ENCODE measurements at places on chromosomes 3 and 15.
A peak's percentile ranks its signal among the peaks of the same experiment; 100 is the strongest.

DNA sequence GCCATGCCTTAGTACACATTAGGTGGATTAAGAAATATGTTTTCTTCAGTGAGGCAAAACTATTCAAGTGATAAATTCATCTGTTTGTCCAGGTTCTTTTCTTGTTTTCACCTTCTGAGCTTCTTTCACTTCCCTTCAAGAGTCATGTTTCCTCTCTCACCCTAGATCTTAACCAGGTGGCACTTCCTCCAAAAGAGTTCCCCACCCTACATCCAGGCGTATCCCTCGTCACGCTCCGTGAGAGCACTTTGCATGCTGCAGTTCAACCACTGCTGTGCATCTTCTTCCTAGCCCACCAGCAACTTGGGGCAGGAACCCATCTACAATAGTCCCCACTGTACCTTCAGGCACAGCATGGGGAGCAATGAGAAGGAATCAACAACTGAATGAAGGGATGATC, 28.9 kb downstream of the OSBPL10 start:
- DNase-seq = no peak

- no peak for DNase-seq
Measured at GRCh38 chr3:4478261-4478660, 11.2 kb upstream of the SUMF1 start.

GRCh38 chr15:88986949-88987590, 73.9 kb upstream of the MFGE8 start:
- no peak for DNase-seq

- no peak for DNase-seq
Measured at GRCh38 chr15:50487287-50487686, 59.2 kb downstream of the USP50 start.

GRCh38 chr3:183309276-183309675, 56.2 kb downstream of the B3GNT5 start:
- DNase-seq = no peak

- DNase-seq = no peak
Measured at GRCh38 chr15:89359471-89360293, 25.1 kb upstream of the POLG start.

DNA sequence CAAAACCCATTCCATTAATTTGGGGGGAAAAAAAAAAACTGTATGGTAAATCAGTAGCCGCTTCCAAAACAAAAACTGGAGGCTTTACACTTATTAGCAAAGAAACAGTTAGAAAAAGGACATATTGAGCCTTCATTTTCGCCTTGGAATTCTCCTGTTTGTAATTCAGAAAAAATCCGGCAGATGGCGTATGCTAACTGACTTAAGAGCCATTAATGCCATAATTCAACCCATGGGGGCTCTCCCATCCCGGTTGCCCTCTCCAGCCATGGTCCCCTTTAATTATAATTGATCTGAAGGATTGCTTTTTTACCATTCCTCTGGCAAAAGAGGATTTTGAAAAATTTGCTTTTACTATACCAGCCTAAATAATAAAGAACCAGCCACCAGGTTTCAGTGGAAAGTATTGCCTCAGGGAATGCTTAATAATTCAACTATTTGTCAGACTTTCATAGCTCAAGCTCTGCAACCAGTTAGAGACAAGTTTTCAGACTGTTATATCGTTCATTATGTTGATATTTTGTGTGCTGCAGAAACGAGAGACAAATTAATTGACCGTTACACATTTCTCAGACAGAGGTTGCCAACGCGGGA, 9.4 kb upstream of the RPL24 start:
- no peak for DNase-seq

DNA sequence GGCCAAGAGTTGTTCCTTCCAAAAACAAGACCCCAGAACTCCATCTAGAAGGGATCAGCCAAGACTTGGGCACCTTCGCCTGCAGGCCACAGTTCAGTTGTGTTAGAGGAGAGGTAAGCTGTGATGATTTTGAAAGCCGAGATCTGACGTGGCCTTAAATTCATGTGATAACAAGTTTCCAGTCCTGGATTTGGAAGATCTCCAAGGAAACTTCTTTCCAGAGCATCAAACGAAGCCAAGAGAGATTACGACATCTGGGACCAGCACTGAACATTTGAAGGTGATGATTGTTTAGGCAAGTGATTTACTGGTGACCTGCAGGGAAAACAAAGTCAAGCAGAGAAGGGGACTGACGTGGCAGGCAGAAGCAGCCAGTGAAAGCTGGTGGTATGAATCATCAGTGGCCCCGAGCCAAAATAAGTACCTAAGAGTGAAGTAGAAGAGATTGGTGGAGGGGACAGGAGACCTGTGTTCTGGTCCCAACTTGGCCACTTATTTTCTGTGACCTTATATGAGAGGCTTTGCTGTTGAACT, 339.0 kb upstream of the PROK2 start:
- DNase-seq = no peak

DNA sequence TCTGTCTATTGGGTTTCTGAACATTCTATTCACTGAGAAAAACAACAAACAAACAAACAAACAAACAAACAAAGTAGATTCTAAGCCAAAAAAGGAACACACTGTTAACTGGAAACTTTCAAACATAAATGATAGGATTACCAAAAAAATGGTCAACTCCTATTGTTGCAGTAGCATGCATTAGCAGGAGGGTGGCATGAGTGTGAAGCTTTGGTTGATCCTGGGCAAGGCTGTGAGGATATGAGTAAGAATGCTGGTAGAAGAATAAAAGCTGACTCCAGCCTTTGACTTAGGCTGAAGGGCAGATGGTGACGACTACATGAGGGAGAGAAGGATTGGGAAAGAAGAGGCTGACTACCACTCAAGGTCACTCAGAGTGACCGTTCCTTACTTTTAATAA, 810.3 kb downstream of the VGLL3 start:
- no peak for DNase-seq

DNA sequence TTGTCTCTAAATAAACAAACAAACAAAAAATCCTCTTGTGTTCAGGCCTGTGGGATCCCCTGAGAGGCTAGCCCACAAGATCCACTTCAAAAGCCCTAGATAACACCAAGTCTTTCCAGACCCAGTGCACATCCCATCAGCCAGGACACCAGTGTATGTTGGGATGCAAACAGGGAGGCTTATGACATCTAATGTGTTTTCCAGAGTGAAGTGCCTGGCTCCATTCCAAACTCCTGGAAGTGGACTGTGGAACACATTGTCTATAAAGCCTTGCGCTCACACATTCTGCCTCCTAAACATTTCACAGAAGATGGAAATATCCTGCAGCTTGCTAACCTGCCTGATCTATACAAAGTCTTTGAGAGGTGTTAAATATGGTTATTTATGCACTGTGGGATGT, 57.0 kb downstream of the MLH1 start:
- no peak for DNase-seq

GRCh38 chr15:39624806-39625205, 43.9 kb downstream of the THBS1 start:
- DNase-seq = no peak

- no peak for DNase-seq
Measured at GRCh38 chr3:31172336-31172735, 277.9 kb upstream of the GADL1 start.

DNA sequence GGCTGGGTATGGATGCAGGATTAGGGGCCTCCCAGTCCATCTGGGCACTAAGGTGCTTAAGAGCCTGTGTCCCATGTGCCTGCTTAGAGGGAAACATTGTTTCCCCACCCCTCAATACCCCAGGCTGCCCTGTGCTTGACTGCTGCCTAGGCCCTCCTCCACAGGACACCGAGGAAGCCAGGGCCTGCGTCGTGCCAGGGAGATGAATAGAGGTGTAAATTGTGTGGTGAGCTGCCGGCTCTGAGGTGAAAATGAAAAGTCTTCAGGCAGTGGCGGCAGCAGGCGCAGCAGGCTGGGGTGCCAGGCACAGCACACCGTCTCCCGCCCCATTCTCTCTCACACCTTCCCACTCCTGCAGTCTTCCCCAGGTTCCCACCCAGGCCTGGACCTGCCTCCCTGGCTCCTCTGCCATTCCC, 13.9 kb upstream of the GRM2 start:
- no peak for DNase-seq

GRCh38 chr15:101267320-101268104, 9.8 kb downstream of the SELENOS start:
- DNase-seq = no peak

GRCh38 chr3:32285891-32286290, 47.4 kb downstream of the CMTM8 start:
- no peak for DNase-seq

GRCh38 chr3:114824014-114824413, 323.1 kb downstream of the ZBTB20 start:
- DNase-seq = no peak

DNA sequence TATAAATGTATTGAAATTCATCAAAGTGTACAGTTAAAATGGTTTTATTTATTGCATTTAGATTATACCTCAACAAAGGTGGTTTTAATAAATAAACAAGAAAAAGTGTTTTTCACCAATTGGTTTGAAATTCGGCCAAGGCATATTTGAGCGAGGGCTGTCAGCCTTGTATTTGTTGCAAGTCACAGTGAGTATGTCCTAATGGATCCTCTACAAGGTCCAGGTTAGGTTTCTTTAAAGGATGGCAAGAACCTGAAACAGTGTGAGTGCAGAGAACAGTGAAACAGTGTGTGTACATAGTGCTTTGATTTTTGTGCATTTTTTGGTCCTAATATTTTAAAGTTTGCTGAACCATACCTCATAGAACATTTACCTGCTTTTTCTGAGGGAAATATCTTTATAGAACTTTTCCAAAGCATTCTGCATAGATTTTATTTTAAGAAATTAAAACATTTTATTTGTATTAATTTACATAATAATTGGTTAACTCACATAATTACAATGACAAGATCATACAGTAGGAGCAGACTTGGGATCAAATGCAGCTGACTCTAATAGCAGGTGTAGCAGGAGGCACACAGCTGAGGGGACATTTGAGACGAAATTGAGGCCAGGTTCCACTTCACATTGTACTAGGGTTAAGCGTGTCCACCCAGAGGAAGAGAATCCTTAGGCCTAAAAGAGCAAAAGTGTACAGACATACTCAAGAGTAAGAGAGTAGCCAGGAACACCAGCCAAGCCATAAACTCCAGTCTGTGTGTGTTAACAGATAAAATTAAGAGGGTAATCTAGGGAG, 428.8 kb upstream of the TPRG1 start:
- DNase-seq = no peak

- DNase-seq = no peak
Measured at GRCh38 chr3:195013411-195014361, 257.3 kb downstream of the XXYLT1 start.

- no peak for DNase-seq
Measured at GRCh38 chr3:105826778-105827634, 41.8 kb downstream of the CBLB start.

DNA sequence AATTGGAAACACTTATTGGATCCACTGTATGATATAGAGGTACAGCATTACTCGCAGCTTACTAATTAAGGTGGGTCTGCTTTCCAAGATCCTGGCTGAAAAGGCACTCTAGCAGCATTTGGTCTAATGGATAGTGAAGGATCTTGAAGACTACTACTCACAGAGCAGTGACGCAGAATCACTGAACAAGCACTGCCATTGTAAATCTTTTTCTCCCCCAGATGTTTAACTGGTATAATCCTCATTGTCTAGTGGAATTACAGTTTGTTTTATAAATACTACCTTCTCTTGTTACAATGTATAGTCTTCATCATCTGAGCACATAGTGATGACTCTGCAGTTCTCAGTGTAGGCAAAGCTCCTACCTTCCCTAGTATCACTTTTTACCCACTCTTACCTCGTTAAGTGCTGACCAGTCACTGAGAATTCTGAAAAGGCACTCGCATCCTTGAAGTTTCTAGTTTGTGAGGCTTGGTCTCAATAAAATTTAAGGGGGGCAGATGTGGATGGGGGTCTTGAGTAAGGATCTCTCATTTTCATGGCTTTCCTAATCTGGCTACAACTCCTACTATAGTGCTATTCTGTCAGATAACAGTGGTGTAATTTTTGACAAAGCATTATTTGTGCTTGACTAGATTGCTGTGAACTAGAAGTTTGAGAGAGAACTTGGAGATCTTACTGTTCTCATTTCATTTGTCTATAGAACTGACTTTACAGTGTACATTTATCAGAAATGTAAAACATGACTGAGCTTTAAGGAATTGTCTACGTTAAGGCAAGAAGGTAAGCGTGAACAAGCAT, 23.2 kb downstream of the MAPK6 start:
- DNase-seq = no peak

- no peak for DNase-seq
Measured at GRCh38 chr3:145721273-145721805, 439.6 kb downstream of the PLOD2 start.

DNA sequence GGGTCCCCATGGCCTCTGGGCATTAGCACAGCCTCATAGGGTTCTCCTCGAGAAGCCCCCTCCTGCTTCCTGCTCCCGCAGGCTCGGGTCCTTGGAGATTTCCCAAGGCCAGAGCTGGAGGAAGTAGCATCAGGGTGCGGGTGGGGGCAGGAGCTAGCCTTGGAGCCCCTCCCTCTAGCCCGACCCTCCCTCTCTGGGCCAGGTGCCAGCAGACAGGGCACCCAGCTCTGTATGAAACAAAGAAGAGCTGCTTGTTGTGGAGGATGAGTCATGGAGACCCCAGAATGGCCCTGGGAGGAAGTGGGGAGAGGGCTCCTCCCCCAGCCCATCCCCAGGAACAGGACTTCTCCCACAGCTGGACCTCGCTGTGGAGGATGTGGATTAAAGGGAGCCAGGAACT, 29.2 kb downstream of the EPHB3 start:
- peak; percentile 47 for DNase-seq

- DNase-seq = no peak
Measured at GRCh38 chr3:129463716-129464115, 23.7 kb downstream of the IFT122 start.

DNA sequence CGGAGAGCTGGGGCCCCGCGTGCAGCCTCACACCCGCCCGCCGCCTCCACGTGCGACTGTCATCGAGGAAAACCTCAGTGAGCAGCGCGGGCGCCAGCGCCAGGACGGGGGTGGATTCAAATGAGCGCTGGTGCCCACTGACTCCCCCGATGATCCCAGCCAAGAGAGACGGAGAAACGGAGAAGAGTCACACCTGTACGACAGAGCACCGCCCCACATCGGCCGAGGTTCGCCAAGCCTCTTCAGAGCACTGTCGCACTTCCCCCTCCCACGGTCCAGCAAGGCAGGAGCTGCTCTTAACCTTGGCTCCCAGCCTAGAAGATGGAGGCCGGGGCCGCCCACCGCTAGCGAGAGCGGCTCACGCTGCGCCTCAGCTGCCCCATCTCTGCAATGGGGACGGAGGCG, 130.9 kb upstream of the IQSEC1 start:
- DNase-seq = no peak

GRCh38 chr3:154458560-154458959, 28.6 kb upstream of the GPR149 start:
- no peak for DNase-seq

GRCh38 chr3:100710261-100710968, 1.1 kb downstream of the TFG start:
- DNase-seq = no peak

- no peak for DNase-seq
Measured at GRCh38 chr15:66749841-66750575, 48.0 kb downstream of the SMAD6 start.

GRCh38 chr15:75431682-75432081, 19.8 kb downstream of the SIN3A start:
- no peak for DNase-seq
